ENCODE measurements at places on chromosomes 3 and 15.

DNA sequence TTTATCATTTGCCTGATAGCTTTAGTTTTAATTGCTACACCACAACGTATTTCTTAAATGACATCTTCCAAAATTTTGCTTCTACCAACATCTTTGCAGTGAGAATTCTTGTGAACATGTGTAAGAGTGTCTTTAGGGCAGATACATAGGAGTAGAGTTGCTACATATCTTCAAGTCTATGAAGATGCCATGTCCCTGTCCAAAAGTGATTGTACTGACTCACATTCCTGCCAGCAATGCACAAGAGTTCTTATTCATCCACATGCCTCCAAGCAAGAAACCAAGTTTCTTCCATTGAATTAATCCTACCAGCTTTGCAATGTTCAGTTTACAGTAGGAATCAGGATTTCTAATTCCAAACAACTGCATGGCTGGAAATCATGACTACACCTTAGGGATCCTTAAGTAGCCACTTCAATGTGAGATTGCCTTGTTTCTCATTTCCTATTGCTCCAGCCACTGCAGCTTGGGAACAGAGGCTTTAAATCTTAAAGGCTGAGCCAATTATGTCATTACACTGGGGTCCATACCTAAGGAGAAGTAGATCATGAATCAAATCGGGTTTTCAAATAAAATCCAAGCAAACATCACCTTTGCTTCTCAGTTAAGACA, 44.5 kb downstream of the BCL2L10 start:
- no peak for DNase-seq

DNA sequence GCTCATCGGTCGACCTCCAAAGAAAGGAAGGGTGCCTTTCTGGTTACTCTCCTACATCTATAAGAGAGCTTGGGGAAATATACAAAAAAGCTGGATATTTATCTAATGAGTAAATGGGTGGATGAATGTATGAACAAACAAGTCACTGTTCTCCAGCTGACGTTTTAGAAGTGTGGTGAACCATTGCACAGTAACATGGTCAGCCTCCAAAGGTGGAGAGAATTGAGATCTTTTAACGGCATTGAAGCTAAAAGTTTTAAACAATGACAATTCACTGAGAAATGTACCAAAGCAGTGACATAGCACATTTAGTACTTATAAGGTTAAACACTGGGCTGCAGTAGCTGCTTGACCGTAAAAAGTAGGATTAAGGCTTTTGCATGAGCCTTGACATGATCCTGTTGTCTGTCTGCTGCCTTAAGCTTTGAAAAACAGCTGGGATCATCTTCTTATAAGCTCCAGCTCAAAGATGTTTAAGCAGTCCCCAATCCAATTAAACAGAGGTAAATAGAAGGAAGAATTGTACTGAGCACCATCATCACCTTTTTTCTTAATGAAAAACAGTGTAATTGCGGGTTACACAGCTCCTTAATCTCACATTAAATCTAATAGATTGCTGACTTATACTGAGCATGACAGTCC, 222.9 kb downstream of the WDR72 start:
- DNase-seq: no peak

DNA sequence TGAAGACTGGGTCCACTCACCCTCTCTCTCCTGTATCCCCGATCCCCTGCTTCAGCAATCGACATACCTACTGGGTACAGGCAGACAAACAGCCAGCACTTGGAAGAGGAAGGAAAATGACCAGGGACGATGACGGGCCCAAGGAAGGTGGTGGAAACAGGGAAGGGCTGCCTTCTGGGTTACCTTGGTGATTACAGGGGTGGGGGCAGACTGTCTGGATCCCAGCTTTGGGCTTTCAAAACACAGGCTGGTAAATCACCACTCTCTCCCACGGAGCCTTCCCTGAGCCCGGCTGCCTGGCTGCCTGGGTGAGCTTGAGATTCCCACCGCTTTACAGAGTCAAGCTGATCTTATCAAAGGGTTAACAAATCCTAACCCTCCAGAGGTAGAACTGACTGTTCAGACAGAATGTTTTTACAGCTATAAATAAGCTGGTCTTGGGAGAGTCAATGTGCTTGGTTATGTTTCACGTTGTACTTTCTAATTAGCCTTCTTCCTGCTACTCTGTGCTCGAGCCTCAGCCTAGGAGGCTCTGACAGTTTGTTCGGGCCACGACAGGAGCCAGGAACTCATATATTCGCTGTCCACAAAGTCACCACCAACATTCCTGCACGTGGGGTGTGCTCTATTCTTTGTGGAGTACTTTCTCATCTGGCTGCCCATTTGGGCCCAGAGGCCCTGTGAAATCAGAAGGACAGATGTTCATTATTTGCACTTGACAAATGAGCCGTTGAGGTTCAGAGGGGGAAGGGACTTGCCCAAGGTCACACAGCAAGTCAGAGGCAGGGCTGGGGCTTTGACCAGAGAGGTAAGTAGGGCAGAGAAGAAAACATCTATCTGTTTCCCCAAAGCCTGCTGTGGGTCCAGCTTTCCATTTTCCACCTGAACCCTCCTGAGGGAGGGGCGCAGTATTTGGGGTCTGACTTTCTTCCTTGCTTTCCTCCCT, 63.5 kb downstream of the FEM1B start:
- DNase-seq: no peak

- DNase-seq: peak; percentile 68
Measured at GRCh38 chr3:56790016-56790821, 11.5 kb downstream of the ARHGEF3 start.

DNA sequence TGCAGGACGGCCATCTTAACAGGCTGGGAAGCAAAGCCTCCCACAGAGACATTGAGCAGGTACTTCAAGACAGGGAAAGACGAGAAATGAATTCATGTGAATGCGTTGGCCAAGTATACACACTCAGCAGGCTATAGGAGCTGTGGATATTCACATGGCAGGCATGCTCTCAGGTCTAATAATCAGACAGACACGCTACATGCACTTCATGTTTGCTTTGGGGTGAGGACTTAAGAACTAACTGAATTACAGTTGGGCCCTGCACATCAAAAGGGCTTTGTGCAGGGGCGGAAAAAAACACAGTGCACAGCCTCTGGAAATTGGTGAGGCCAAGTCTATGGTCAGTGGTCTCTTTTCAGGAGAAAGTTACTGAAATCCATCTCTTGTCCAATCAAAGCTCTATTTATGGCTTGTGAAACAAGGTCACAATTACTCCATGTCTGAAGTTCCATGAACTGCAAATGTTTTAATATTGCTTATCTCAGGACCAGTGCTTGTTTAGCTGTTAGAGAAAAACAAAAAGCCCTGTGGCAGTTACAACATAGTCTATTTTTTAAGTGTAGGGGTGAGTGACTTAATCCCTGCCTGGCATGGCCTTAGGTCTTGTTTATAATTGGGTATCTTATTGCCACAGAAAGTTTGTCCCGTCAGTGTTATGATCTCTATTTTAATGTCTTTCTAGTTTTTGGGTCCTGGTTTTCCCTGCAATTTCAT, 100.6 kb upstream of the GOLGA6L6 start:
- DNase-seq: no peak

DNA sequence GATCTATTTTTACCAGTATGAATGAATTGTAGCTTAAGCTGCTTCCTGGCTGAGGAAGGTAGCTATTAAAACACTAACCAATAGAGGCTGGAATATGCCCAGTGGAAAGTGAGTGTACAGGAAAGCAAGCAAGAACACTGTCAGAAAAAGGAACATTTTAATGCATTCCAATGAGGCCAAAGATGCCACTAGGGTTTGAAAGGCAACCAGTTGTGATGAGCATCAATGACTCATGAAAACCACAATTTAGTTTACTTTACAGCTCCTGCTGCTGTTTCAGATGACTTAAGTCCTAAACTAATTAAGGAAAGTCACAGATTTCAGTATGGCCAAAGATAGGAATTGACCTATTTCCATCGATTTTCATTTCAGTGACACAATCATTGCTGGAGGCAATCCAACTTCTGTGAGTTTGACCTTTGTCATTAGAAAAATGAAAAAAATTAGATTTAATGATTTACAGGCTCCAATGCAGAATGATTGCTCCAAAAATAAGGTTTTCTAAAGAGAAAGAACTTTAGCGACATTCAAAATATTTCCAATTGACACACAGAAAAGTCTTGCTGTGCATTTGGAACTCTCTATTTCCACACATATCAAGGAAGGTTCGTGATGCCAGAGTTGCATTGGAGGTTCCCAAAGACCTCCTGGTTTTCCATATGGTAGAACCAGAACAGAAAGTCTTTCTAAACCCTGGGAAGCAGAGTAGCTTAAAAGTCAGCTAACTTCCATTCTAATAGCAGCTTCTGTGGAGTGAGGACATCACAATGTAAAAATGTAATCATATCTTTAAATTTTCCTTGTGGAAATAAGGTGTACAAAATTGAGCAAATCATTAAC, 103.0 kb downstream of the SUCNR1 start:
- no peak for DNase-seq

- no peak for DNase-seq
Measured at GRCh38 chr3:171810629-171811294, 479 bp upstream of the PLD1 start.

DNA sequence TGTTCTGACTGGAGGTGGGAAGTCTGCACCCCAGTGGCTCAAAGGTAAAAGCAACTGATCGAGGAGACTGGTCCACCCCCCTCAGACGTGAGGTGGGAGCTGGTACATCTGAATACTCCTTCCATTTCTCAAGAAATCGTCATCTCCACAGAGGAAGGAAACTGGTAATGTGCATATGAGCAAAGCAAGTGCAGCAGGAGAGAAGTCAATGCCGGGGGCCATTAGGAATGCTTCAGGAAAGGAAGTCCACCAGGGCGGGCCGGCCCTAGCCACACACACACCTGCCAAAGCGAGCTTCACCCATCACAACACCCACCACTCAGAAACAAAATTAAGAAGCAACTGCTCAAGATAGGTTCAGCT, 8.5 kb downstream of the TBC1D2B start:
- DNase-seq: no peak

GRCh38 chr3:29171043-29171990, 109.6 kb upstream of the RBMS3 start:
- no peak for DNase-seq

- no peak for DNase-seq
Measured at GRCh38 chr3:151226088-151226563, 23.1 kb upstream of the GPR171 start.

- no peak for DNase-seq
Measured at GRCh38 chr15:84643838-84644237, 10.2 kb downstream of the WDR73 start.

- DNase-seq: no peak
Measured at GRCh38 chr3:119783883-119784282, 2.0 kb downstream of the NR1I2 start.

GRCh38 chr3:39127908-39128304, 20.4 kb downstream of the TTC21A start:
- no peak for DNase-seq

DNA sequence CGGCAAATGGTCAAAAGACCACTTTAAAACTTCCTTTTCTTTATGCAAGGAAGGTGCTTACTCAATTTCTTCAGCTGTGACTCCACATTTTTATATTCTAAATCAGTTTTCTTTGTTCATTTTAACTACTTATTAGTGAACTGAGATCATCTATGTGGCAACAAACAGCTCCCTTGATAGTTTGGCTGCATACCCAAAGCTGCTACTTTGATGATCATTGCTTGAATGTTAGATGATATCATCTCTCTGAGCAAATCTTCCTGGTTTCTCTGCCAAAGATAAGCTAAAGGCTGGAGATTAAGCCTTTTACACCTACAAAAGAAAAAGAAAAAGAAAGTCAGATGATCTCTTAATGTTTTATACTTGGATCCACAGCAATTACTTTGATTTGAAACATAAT, 95.5 kb downstream of the DPH6 start:
- DNase-seq: no peak

DNA sequence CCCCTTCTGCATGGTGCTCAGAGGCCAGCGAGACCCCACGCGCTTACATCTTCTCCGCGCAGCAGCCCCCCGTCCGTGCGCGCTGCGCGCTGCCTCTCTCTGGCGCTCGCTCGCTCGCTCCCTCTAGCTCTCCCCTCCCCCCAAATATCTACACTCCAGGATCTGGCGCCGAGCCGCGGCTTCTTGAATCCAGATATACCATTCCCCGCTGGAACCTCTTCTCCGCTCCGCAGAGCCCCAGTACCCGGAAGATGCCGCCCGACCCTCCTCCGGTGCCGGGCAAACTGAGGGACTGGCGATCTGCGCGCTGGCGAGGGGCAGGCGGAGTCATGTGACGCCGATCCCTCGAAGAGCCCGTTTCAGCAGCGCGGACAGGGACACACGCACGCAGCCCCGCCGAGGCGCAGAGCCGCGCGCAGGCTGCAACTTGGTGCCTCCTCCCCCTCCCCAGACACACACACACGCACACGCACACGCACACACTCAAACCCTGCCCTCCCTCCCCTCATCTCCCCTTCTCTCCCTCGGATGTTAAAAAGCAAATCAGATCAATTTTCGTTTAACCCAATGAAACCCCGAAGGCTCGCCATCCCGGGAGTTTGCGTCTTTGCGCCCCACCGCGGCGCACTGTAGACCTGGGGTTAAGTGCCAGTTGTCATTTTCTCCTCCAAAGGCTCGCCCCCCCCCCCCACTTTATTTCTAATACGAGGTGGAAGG, at the start of gene RASGRF1:
Gene RASGRF1 (minus strand): TSS at position 294 of the 717 bp plus-strand sequence. CDS start 282 bp downstream, at position 12.
- peak; percentile 53 for DNase-seq

- no peak for DNase-seq
Measured at GRCh38 chr3:76096036-76096435, 310.7 kb upstream of the ZNF717 start.

- DNase-seq: no peak
Measured at GRCh38 chr15:60057554-60057953, 53.4 kb downstream of the FOXB1 start.

DNA sequence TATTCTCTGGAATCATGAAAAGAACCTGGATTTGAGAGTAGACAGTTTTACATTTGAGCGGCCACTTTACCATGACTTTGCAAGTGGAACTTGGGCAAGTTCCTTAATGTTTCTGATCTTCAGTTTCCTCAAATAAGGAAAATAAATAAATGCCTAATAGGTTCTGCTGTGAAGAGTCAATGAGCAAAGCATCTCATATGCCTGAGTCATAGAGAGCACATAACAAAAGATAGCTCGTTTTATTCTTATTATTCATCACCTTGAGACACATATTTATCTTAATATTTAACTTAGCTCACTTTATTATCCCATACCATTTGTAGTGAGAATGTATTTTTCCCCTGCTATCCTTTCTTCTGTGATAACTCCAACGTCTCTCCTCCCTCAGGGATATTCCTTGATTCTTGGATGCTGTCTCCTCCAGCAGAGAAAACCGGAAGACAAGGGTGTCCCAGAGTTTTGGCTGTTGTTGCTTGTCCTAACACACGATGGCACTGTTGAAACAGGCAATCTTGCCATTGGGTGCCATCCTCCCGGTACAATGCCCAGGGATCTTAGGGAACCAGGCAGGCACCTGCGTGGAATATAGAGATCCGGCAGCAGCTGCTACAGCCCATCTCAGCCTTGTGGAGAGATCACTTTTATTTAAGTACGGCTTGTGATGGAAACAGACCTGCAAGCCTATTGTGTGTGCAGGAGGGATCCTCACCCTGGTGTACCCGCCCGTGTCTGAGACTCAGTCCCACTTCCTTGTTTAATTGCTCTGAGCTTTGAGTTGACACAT, 33.3 kb upstream of the VPS33B start:
- DNase-seq: peak; percentile 68

- DNase-seq: no peak
Measured at GRCh38 chr15:77085297-77085696, 14.4 kb upstream of the TSPAN3 start.
